ENCODE measurements at places on chromosomes 3 and 15. TPM values are rescaled to one million over a fixed set of nuclear protein-coding genes. Genes with fewer than 3 reads are reported as not detected.

- DNase-seq, result no peak
Observed at GRCh38 chr3:114877378-114878113, 269.5 kb downstream of the ZBTB20 start.

- no peak for DNase-seq
Observed at GRCh38 chr3:150341891-150342290, 66.2 kb upstream of the TSC22D2 start.

GRCh38 chr3:129112308-129113052 lies 9.1 kb downstream of the RAB43 start:
- no peak for DNase-seq

KLHL40 gene
- not detected for total RNA-seq

- DNase-seq, result peak; percentile 88
Observed at GRCh38 chr3:196537319-196537984, 22.3 kb upstream of the SMCO1 start.

GRCh38 chr15:62845241-62846126 lies 197.1 kb upstream of the TPM1 start:
- DNase-seq, result no peak
